Activated CD4-positive, alpha-beta T cell treated with anti-CD3 and anti-CD28 coated beads for 36 hours (primary cell): ENCODE measurements at places on chromosomes 4 and X.

DNA sequence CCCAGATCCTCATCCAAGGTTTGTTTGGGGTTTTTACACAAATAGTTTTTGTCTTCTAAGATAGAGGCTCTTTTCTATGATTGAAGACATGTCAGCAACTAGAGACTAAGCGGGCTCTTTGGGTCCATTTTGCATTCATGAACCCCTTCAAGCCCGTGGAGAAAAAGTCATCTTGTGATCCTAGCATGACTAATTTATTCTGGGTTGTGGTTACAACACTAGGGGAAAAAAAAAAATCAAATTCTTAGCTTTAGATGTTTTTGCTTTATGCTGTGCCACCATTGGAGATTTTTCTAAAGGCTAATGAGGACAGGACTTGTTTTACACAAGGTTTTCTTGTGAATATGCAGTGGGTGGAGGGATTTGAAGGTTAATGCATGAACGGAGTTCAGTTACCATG is 440.0 kb downstream of the PCDH7 start:
- DNase-seq = no peak

DNA sequence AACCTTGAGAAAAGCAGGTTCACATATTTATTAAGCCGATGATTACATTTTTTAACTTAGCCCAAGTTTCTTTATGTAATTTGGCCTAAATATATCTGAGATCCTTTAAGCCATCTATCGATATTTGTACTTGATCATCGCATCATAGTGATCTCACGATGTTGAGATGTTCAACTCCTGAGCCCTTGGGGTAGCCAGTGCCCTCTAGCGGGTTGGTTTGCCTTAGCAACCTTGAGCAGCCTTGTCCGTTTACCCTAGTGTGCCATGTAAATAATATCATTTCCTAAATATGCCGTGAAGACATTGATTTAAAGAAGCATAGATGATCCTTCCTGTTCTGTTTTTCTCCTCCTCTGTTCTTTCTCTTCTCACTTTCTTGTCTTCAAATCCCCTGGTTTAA is 432.2 kb downstream of the RPA4 start:
- DNase-seq = no peak

DNA sequence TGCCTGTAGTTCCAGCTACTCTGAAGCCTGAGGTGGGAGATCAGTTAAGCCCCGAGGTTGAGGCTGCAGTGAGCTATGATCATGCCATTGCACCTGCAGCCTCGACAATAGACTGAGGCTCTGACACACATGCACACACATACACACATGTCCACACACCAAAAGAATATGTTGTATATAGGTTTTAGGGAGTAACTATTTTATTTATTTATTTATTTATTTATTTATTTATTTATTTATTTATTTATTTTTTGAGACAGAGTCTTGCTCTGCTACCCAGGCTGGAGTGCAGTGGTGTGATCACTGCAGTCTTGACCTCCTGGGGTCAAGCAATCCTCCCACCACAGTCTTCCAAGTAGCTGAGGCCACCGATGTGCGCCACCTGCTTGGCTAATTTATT is 78.3 kb downstream of the DCLK2 start:
- no peak for DNase-seq

DNA sequence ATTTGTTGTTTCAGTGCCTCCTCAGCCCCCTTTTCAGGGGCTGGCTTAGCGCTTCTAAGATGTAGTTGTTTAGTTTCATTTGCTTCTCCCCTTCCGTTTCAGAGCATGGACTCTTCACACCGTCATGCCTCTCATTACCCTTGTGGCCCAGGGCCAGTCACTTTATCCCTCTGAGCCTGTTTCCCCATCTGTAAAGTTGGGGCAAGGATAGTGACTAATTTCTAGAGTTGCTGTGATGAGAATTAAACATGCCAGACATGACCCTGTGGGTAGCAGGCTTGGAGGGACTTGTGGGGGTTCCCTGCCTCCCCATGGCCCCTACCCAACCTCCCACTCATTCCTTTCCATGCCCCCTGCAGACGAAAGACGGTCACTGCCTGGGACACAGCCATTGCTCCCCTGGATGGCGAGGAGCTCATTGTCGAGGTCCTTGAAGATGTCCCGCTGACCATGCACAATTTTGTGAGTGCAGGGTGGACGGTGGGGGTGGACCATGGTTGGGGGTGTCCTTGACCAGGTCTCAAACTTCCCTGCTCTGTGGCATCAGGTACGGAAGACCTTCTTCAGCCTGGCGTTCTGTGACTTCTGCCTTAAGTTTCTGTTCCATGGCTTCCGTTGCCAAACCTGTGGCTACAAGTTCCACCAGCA is 3.6 kb downstream of the ARAF start:
- no peak for DNase-seq

DNA sequence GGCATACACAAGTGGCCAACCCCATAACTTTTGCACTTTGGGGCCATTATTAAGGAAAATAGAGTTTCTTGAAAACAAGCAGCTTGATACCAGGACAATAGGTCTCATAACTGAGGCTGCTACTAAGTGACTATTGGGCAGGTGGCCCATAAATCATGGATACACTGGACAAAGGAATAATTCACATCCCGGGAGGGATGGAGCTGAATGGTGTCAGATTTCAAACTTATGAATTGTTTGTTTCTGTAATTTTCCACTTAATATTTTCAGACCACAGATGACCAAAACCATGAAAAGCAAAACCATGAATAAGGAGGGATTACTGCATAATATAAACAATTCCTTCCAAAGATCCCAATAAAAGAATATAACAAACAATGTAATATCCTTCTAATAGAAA is 114.4 kb downstream of the WDFY3 start:
- DNase-seq = no peak

DNA sequence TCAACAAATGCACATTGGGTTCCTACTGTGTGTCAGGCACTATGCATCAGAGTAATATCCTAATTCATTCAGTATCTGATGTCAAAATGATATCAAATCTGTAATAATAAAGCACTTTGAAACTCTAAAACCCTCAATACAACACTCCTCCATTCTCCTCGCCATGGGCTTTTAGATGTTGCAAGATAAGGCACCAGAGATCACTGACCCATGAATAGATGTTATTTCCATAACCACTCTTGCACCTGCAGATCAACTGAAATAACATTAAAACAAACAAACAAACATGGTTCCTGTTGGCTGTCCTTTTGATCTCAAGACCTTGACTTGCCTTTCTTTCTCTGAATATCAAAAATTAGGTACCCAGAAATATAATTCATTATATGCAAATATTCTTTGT is 100.2 kb downstream of the MAB21L2 start:
- DNase-seq = no peak

GRCh38 chr4:151266497-151266896 is 10.5 kb upstream of the PRSS48 start:
- no peak for DNase-seq

- DNase-seq = no peak
These were observed 14.5 kb downstream of the CHRNA9 start for GRCh38 chr4:40349561-40350198.

GRCh38 chr4:46950826-46951225 is 41.8 kb upstream of the COX7B2 start:
- no peak for DNase-seq

GRCh38 chr4:111066001-111066400 is 443.1 kb upstream of the PITX2 start:
- no peak for DNase-seq

DNA sequence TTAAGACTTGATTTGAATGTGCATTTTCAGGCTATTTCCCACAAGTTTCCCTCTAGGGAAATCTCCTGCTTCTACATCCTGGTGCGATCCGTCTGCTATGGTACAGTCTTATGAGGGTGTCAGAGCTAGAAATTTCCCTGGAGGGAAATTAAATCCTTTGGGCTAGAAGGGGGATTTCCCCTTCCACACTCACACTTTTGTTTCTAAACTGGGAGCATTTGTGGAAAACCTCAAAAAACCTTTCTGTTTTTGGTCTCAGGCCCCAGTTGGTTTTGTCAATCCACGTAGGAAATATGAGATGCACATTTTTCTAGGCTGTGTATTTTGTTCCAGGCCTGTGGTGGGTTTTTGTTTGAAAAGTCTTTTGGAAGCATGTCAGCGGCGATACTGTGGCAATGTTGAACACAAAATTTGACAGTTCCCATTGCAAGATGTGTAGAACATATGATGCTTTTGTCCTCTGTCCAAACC is 17.8 kb downstream of the HMGB3 start:
- DNase-seq = no peak

GRCh38 chrX:68723491-68724155 is 76.2 kb downstream of the STARD8 start:
- no peak for DNase-seq

DNA sequence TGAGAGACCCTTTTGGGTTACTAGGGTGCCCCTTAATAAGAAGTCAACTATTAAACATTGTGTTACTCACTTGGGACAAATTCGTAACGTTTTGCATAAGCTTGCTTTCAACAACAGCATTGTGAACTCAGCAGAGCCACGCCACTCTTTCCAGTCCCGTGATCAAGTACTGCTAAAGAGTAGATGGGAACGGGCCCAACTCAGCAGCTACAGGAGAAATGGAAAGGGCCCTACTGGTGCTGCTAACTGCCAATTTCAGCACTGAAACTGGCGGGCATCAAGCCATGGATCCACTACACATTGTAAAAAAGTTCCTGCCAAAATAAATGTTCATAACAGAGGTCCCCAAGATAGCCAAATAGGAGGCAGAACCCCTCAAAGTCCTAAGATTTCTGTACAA is 19.0 kb upstream of the DHX15 start:
- DNase-seq = no peak

- DNase-seq = no peak
These were observed 68.3 kb downstream of the SLIT2 start for GRCh38 chr4:20319825-20320612.

- no peak for DNase-seq
These were observed 70.3 kb upstream of the EMCN start for GRCh38 chr4:100588076-100588475.

DNA sequence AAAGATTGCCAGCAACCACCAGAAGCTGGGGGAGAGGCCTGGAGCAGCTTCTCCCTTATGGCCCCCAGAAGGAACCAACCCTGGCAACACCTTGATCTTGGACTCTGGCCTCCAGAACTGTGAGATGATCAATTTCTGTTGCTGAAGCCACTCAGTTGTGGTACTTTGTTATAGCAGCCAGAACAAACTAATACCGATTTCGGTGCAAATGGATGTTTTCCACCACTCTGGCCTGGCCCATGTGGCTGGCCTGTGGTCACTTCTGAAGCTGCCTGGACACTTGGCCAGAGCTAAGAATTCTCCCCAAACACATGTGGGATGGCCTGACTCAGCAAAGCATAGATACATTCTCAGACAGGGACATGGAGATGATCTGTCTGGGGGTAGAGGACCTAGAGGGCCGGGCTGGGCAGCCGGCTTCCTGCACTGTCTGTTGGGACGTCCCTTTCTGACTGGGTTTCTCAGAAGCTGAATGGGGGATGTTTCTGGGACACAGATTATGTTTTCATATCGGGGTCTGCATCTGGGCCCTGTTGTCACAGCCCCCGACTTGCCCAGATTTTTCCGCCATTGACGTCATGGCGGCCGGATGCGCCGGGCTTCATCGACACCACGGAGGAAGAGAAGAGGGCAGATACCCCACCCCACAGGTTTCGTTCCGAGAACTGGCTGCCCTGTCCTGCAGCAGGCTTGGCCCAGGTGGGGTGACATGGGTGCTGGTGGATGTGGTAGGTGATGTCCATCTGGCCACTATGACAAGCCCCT is 4.1 kb downstream of the FOXP3 start:
- no peak for DNase-seq

- peak; percentile 72 for DNase-seq
These were observed at the start of gene INTU for GRCh38 chr4:127632420-127633403. Gene INTU (plus strand): TSS chr4:127632957. CDS start chr4:127633035, 78 bp downstream.

DNA sequence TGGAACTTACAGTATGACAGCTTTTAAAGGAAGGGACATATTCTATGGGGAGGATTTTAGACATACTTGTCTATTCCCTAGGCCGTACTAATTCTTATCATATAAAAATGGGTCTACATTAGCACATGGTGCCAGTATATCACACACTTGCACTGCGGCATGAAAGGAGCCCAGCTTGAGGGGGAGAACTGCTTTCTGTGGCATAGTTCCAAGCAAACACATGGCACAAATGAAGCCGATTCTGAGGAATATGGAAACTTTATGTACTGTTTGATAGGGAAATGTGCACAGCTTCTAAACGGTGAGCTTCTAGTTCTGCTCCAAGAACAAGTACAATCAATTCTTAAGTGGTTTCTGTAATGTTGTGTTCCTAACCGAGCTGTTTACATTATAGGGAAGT is 675.6 kb upstream of the FTHL17 start:
- DNase-seq = no peak

DNA sequence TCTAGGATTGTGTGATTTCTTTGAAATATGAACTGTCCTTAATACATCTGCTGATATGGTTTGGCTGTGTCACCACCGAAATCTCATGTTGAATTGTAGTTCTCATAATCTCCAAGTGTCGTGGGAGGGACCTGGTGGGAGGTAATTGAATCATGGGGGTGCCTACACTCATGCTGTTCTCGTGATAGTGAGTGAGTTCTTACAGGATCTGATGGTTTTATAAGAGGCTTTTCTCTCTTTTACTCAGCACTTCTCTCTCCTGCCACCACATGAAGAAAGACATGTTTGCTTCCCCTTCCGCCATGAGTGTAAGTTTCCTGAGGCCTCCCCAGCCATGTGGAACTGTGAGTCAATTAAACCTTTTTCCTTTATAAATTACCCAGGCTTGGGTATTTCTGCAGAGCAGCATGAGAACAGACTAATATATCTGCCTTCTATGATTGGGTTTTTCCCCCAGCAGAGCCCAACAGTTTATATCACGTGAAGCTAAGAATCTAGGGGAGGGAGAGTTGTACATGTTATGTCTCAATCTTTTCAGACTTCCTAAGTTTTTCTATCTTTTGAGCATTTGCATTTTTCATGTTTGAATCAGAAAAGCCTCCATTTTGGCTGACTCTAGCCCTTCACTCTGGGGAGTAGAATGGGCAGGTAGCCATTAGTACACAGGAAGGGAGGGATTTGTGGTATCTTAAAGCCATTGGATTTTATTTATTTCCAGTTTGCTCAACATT is 58.9 kb downstream of the PLAC1 start:
- peak; percentile 67 for DNase-seq

- DNase-seq = no peak
These were observed 64.0 kb downstream of the CCNG2 start for GRCh38 chr4:77220828-77221613.

- DNase-seq = no peak
These were observed 2.8 kb downstream of the KIT start for GRCh38 chr4:54660591-54660990.

DNA sequence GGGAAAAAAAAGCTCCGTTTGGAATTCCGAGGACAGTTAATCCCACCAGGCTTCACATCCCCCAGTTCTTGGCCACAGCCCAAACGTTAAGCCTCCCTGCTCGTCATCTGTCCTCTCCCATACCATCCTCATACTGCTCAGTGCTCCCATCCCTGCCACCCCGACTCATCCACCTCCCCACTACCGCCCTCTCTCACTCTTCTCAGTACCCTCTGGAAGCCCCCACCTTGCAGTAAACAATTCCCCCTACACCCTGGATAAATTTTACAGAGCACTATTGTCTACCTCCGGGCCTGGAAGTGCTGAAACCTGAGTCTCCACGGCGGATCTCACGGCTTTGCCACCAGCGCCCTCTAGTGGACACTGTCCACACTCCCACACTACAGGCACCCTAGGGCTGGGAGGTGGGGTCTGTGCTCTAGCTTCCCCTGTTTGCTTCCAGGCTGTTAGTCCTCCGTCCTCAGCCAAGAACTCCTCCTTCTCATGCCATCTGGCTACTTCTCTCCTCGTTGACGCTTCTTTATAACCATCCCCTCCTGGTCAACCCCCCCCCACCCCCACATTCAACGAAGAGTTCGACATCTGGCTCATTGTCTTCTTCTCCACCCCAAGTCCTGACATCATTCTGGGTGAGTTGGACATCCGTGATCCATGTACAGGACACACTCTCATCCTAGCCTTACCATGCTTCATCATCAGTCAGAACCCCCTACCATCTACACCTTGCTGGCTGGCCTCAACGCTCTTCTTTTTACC is 54.5 kb downstream of the RTL9 start:
- peak; percentile 80 for DNase-seq
